ENCODE measurements at places on chromosomes 4 and X.

DNA sequence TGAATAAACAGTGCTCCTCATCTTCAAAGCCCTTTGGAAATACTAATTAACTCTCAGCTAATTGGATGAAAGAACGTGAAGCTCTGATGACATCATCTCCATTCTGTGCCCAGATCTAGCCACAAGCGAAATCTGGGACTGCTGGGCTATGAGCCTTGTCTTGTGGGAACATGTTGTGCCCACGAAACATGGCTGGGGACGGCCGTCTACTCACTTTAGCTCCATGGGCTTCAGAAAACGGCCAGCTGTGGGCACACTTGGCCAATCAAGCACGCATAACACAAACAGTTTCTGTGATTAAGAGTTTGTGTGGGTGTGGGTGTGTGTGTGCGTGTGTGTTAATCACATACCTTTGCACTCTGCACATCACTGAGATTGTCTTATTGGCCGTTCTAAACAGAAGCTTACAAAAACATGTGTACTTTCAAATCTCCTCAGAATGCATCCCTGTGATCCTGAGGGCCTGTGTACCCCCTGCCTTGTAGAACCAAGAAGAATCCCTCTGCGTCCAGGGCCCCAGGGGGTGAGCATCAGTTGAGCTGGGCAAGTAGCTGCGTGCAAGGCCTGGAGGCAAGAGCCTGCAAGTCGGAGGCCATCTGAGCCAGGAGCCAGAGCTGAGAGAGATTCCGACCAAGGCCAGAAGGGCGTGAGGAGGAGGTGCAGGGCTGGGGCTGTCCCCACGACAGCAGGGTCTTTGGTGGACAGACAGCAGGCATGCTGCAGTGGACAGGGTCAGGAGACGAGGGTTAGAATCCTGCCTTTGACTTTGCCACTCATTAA lies 18.7 kb upstream of the ZNF185 start:
- DNase-seq = no peak

DNA sequence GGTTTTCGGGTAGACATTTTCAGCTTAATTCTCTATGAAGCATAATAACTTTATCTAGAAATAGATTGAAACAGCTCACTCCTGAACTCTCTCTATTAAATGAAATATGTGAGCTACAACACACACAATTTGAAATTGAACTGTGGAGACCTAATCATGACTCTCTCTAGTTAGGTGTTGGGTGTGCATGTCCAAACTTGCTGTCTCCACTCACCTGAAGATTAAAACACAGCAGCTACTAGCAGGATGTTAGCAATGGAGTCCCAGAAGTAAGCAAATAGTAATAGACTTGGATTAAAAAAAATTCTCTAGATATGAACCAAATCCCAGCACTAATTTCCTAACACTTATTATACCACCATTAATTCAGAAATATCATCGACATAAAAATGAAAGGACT lies 173.1 kb downstream of the FSTL5 start:
- DNase-seq = no peak

GRCh38 chrX:85993539-85994197 lies 53.7 kb downstream of the CHM start:
- DNase-seq = no peak

GRCh38 chr4:30462445-30463090 lies 257.6 kb upstream of the PCDH7 start:
- DNase-seq = no peak

- no peak for DNase-seq
Observed at GRCh38 chr4:148649652-148650331, 207.6 kb upstream of the NR3C2 start.

DNA sequence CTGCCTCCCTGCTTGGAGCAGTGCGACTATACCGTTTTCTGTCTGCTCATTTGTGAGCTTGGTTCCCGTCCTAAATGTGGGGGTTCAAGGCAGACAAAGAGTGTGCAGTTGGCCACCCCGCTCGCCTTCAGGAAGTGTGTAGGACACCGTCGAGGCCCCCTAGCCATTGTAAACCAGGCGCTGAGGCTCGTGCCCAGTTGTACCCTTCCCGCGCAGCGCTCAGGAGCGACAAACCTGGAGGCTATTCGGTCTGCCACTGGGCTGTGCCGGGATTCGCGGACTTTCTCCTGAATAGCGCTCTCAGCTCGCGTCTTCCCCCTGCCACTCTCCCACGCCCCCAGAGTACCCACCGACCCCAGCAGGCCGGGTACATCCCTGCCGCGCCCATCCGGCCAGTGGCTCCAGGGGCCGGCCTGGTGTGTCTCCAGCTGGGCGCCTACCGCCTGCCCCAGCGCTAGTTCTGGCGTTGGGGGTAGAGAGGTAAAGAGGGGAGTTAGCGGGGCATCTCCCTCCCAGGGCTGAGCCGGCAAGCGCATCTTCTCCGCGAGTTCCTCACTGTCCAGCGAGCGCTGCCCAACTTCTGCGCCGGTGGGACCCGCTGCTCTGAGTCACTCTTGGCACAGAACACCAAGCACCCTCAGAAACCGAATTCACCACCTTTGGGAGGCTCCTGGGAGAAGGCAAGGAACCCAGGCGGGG lies 880 bp upstream of the LONRF3 start:
- no peak for DNase-seq
